ENCODE measurements at places on chromosomes 11 and 22. TPM values are rescaled to one million over a fixed set of nuclear protein-coding genes. Genes with fewer than 3 reads are reported as not detected.

FGF19 gene
- not detected for total RNA-seq

NXPE2 gene
- not detected for total RNA-seq

C11orf54 gene
- total RNA-seq, result 13.4 TPM

CD248 gene
- total RNA-seq, result 5.2 TPM

BLID gene
- total RNA-seq, result not detected

OR10A2 gene
- not detected for total RNA-seq

OR5D18 gene
- not detected for total RNA-seq

PVALB gene
- total RNA-seq, result not detected

MUC6 gene
- total RNA-seq, result not detected

C22orf42 gene
- not detected for total RNA-seq

OR10D3 gene
- total RNA-seq, result not detected

CASP5 gene
- total RNA-seq, result not detected

HYLS1 gene
- 5.7 TPM for total RNA-seq

KRTAP5-2 gene
- not detected for total RNA-seq

NPTXR gene
- total RNA-seq, result 3.6 TPM

LIF gene
- 121 TPM for total RNA-seq

SEZ6L gene
- not detected for total RNA-seq

RIBC2 gene
- total RNA-seq, result 12.4 TPM

IRAG1 gene
- total RNA-seq, result not detected

PGGHG gene
- 85.2 TPM for total RNA-seq

ROBO3 gene
- 10.3 TPM for total RNA-seq
